ENCODE measurements at places on chromosomes 12 and 14.

GRCh38 chr12:92139634-92140150 lies 6.0 kb downstream of the BTG1 start:
- no peak for DNase-seq

- DNase-seq, result no peak
Observed at GRCh38 chr12:1297206-1297605, 297.2 kb downstream of the FBXL14 start.

GRCh38 chr14:75132382-75133086 lies 5.7 kb upstream of the NEK9 start:
- no peak for DNase-seq

- DNase-seq, result no peak
Observed at GRCh38 chr12:122204167-122205052, 901 bp downstream of the B3GNT4 start.

GRCh38 chr12:24661657-24662096 lies 287.2 kb downstream of the BCAT1 start:
- no peak for DNase-seq

DNA sequence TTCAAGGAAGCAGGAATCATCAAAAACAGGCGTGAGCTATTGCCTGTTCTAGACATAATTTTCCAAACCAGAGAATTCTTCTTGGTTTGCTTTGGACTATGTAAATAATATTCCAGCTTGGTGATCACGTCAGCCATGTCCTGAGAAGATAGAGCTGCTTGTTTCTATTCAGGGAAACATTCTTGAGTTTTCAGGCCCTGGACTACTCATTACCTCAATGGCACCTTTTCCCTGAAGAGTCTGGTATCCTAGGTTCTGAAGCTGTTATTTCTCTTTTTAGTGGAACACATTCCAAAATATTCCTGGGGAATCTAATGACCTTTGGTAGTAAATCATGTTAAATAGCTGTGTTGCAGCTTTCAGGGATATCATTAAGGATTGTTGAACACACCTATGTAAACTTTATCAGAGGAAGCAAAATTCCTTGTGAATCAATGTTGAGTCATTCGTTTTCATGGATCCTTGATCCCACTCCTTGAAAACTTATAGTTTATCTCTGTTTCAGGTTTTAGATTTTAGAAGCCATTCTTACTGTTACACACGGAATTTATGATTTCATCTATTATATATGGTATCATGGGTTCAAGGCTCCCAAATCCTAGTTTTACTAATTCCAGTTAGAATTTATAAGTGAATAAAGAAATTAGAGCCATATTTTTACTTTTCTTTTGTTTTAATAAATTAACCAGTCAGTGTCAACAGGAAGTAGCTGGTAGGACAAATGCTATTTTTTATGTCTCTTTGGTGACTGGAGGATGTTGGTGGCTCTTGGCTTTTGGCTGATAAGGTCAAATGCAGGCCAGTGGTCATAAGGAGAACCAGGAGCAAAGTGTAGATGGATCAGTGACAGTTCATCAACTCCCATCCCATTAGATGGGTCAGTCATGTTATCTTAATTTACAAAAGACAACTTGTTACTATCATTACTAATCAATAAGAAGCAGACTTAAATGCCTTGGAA lies 380.1 kb downstream of the ZFP36L1 start:
- no peak for DNase-seq

GRCh38 chr14:104085889-104086201 lies 345 bp downstream of the ASPG start:
- no peak for DNase-seq

DNA sequence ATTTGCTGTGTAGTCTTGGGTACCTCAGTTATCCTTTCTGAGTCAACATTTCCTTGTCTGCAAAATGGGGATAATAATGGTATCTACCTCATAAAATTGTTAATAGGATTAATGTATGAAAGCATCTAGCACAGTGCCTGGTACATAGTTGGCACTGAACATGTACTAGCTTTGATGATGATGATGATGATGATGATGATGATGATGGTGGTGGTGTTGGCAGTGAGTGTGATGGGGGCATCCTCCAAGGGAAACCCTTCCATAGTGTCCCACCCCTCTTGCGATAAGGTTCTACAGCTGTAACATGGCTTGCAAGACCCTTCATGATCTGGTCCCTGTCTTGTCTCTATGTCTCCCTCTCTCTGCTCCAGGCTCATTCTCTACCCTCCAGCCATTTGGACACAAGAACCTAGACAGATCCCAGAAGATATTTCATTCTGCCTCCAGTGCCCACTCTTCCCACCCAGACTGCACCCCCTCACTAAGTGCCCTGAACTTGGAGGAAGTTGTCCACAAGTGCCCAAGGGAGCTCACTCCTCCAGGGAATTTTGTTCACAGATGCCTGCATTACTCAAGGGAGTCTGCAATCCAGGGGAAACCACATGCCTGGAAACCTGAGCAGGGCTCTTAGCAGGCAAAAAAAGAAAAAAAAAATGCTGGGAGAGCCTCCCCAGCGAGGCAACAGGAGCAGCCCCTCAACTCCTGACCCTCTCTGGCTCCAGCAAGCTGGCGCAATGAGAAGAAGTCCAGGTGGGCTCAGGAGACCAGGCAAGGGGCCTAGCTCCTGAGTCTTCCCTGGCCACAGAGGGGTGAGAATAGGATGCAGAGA lies 10.1 kb upstream of the BDKRB1 start:
- DNase-seq, result no peak

GRCh38 chr12:43165351-43165750 lies 386.7 kb downstream of the ADAMTS20 start:
- DNase-seq, result no peak

- DNase-seq, result no peak
Observed at GRCh38 chr12:32419520-32419960, 20.2 kb downstream of the FGD4 start.

GRCh38 chr12:45674181-45674977 lies 55.1 kb upstream of the ARID2 start:
- no peak for DNase-seq

DNA sequence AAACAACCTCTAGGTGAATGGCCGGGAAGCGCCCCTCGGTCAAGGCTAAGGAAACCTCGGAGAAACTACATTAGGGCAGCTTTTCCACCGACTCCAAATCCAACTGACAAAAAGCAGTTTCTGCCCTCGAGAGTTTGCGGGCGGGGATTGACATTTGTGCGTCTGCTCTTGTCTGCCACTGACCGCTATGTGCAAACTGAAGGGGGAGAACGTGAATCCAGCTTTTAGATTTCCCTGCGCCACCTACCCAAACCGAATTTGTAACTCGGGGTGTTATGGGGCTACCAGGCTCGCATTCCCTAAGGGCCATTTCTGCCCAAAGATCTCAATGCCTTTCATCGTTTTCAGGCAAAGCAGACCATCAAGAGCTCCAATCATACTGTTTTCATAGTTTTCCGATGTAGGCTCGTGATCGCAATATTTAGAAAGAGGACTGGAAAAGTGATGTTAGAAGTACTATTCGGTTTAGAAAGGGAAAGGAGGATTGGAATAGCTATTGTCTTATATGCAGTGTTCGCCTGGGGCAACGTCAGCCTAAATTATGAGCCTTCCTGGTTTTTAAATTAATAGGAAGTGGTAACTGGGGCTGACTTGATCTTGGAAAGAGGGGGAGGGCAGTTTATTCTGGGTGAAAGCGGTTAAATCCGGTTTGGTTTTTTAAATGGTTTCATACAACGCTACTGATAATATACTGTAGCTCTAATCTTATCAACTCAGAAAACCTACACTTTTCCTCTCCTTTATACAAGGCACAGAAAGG lies 45.4 kb downstream of the BCAT1 start:
- DNase-seq, result no peak

- DNase-seq, result no peak
Observed at GRCh38 chr12:57584690-57585089, 6.3 kb upstream of the PIP4K2C start.

DNA sequence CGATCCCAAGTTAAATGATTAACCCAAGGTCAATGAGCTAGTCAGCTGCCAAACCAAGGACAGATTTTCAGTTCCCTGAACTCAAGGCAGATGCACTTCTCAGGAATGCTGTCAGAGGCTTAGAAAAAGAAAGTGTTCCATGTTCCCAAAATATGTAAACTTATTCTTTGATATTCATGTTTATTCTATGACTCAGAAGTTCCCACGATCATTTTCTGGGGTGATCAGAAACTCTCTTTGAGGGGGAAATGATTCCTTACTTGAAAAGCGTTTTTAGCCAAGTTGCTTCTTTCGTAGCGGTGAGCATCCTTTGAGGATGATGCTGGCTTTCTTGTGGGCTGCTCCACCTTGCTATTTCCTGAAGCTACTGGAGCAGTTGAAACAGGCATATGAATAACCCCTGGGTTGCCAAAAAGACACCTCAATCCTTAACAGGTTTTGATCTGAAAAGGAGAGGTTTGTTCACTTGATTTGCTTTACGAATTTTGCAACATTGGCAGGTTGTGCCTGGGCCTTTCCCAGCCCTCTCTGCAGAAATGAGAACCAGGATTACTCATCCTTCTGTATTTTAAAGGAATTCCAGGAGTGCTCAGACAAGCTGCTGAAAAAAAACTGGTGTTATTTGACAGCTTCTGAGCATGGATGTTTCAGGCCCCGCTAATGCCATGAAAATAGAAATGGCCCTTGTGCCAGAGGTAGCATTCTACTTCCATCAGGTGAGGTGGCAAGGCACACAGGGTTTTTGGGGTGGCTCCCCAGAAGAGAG lies 121.4 kb upstream of the HIF1A start:
- DNase-seq, result no peak

GRCh38 chr12:96117460-96117859 lies 76.7 kb upstream of the ELK3 start:
- no peak for DNase-seq

GRCh38 chr12:65520658-65521057 lies 242.2 kb downstream of the MSRB3 start:
- no peak for DNase-seq

- DNase-seq, result no peak
Observed at GRCh38 chr12:123938679-123939480, 33.8 kb downstream of the CCDC92 start.

DNA sequence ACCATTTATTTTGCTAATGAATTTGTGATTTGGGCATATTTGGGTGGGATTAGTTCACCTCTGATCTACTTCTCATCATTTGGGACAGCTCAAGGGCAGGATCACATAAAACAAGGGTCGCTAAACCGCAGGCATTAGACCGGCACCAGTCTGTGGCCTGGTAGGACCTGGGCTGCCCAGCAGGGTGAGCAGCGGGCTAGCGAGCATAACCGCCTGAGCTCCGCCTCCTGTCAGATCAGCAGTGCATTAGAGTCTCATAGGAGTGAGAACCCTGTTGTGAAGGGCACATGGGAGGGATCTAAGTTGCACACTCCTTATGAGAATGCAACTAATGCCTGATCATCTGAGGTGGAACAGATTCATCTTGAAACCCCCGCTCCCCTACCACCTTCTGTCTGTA lies 785.3 kb downstream of the TRHDE start:
- DNase-seq, result no peak

DNA sequence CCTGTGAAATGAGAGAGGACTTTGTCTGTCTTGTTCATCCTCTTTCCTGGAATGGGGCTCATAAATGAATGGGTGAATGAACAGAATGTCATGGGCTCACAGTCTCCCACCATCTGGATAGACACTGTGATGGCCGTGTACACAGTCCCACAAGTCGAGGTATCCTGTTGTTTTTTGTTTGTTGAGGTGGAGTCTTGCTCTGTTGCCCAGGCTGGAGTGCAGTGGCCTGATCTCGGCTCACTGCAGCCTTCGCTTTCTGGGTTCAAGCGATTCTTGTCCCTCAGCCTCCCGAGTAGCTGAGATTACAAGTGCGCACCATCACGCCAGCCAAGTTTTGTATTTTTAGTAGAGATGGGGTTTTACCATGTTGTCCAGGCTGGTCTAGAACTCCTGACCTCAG lies 16.1 kb upstream of the PLA2G1B start:
- DNase-seq, result no peak

DNA sequence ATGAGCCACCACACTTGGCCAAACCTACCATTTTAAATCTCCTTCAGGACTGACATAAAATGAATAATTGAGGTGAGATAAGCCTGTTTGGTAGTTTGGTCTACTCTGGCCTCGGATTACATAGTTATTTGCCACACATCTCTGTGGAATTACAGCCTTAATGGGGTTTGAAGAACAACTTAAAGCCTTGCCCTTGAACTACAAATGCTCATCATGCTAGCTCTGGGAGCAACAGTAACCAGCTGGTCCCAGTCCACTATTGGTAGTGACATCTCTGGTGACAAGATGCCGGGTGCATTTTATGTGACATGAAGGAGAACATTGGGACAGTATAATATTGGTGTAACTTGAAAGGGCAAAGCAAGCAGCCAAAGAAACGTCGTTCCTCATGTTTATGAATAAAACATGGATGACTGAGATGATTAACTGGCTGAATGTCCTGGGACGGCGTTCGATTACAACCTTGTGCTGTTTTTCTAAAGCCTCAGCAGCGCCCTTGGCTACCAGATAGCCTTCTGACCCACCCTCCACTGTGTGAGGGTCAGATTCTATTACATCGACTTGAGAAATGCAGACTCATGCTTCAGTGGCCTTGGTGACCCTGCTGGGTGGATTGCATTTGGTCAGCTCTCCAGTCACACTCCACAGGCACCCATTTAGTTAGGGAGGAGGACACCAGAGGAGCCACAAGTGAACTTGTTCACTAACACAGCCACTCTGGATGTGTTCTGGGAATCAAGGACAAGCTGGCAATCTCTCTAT lies 41.5 kb downstream of the BEST3 start:
- no peak for DNase-seq

- no peak for DNase-seq
Observed at GRCh38 chr14:103121846-103122584, 1.2 kb upstream of the TNFAIP2 start.

GRCh38 chr12:31506515-31507306 lies 84.2 kb downstream of the DENND5B start:
- DNase-seq, result no peak

- DNase-seq, result no peak
Observed at GRCh38 chr14:58131386-58131785, 20.6 kb downstream of the ARMH4 start.

GRCh38 chr12:19323805-19324204 lies 115.5 kb upstream of the AEBP2 start:
- no peak for DNase-seq

DNA sequence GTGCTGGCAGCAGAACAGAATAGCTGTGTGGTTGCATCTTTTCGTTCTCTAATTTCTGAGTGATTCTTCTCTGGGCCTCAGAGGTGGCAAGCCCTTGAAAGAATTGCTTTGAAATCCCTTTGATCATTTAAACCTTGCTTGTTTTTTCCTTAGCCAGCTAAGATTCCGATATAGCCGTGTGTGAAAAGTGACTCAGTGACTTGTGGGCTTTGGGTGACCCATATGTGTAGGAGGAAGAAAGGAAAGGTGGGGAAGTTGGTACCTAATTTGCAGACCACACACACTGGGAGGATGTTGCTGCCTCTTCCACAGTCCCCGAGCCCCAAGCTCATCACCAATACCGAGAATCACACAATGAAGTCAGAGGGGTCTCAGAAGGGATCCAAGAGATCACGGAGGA lies 18.8 kb downstream of the SLC24A4 start:
- DNase-seq, result no peak
